ENCODE measurements at places on chromosomes 5 and 9. TPM values are rescaled to one million over a fixed set of nuclear protein-coding genes. Genes with fewer than 3 reads are reported as not detected.
A peak's percentile ranks its signal among the peaks of the same experiment; 100 is the strongest.

PIGO gene
- polyA plus RNA-seq = 37.2 TPM

IFNA2 gene
- not detected for polyA plus RNA-seq

SLC6A7 gene
- polyA plus RNA-seq = 0.13 TPM

SNX30 gene
- polyA plus RNA-seq = 16.2 TPM

CCNI2 gene
- 4.1 TPM for polyA plus RNA-seq

TMED9 gene
- polyA plus RNA-seq = 150 TPM

DDX46 gene
- polyA plus RNA-seq = 93.4 TPM

FGF10 gene
- 10.2 TPM for polyA plus RNA-seq

FOXI1 gene
- polyA plus RNA-seq = 7.6 TPM

- DNase-seq = no peak
These were observed 505 bp downstream of the RPS14 start for GRCh38 chr5:150448952-150449516.

GRCh38 chr5:91266184-91266705 is 116.9 kb downstream of the ARRDC3 start:
- DNase-seq = no peak

- DNase-seq = no peak
These were observed 71.2 kb downstream of the PLAC8L1 start for GRCh38 chr5:146034127-146034526.

GRCh38 chr5:121108725-121109124 is 644.6 kb downstream of the PRR16 start:
- no peak for DNase-seq

DNA sequence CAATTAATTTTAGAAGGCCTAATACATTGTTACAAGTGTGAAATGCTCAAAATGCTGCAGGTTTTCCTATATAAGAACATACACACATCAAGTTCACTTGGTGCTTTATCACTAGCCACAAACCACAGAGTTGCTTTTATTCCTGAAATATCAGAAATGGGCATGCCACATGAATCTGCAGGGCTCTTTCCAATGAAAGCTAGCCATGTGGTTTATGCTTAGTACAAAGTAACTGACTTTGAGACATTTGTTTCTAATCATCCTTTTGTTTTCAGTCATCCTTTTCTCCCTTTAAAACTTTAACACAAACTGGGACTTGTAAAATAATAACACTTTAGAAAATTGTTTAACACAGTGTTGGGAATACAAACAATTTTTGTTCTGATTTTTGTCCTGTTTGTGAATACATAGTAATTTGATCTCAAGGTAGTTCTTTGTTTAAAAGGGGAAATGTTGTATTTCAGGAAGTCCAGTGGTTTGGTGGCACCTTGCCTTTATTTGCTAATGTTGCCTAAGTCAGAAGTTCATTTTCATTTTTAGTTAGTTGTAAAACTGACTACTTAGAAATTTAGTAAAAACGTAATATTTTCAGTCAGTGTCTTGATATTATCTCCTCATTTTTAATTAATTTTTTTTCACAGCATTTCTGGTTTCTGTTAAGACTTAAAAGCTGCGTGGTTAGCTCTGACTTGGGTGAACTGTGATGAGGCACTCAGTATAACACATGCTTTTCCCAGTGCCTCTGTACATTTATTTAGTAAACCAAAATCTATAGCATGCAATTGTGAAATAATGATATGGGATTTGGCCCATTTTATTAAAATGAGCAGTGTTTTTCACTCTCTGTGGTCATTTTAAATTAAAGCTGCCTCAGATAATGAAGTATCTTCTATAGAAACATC is 18.6 kb downstream of the PRDM6 start:
- DNase-seq = no peak

DNA sequence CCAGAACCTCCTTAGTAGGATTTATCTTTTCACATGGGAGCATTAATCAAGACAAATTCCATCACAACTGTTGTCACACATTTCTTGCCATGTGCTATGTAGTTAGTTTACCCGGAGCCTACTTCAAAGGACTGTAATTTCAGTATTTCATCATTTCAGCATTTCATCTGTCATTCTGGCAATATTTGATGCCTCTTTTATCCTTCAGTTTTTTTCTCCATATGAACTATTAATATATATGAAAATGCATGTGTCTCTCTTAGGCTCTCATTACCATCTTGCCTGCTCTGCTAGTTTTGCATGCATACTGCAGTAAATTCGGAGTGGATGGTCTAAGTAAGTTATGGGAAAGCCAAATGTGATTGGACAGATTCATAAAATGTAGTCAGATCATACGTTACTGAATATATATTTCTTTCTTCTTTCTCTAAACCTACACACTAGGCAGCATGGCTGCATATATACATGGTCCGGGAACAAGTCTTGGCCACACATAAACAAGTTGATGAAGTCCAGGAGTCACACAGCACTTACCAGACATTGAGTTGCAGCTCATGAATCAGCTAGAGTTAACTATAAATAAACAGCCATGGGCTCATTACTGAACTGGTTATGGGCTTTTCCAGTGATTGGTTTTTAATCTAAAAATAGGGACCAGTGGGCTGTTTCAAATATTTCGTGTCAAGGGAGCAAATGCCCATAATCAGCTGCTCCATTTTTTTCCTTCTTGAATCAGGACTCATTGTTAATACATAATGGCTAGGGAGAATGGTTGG is 46.6 kb downstream of the SPATA31D1 start:
- no peak for DNase-seq

GRCh38 chr9:133585481-133586351 is 23.5 kb downstream of the FAM163B start:
- no peak for DNase-seq

GRCh38 chr5:181223729-181224389 is 778 bp downstream of the TRIM41 start:
- no peak for DNase-seq

DNA sequence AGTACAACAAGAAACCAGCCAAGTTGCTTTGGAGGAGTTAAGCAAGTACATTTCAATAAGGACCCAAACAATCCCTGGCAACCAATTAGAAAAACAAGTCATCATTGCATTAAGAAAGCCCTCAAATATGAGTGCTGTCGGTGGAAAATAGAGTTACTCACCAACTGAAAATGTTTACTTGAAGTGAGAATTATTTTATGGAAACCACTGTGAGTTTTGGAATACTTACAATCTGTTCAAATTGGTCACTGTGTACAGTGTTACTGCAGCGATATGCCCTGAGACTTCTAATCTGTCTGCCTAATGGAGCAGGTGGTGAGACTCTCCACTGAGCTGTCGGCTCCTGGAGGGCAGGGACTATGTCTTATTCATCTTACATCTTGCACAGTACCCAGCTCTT is 1073.2 kb upstream of the DMAC1 start:
- DNase-seq = no peak

GRCh38 chr9:99076030-99076429 is 28.9 kb upstream of the TGFBR1 start:
- DNase-seq = no peak

GRCh38 chr9:221989-222776 is 7.5 kb downstream of the DOCK8 start:
- DNase-seq = no peak

DNA sequence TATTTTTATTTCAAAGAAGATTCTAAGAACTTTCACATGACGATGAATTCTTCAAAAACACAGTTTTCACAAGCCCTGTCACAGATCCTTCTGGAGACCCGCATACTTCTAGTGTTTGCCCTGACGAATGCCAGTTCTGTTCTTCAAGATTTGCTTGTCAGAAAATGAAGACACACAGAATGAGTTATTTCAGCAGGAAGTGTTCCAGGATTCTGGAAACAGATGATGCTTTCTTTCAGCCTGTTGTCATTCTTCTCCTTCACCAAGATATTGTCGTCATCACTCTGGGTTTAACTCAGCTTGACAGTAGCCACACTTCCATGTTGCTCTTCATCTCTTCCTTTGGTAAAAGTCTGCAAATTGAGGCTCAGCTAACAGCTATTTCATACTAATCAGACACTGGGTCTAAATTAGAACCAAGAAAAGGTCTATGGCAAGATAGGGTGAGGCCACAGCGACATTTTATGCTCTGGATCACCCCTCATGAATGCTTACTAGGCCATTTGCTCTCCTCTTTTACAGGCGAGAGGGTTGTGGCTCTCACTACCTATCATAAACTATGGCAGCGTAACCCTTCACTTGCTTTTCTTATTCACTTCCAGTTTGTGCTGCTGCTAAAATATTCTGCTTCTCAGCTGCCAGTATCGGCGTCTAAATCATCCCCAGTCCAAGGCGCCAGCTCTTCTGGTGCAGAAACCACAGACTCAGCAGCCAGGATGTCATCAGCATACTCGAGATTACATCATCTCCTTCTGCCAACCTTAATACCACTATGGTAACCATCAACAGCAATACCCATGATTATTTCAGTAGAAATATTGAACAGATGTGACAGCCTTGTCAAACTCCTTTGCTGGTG is 159.6 kb upstream of the TBCA start:
- no peak for DNase-seq

- no peak for DNase-seq
These were observed 131.3 kb upstream of the CCDC180 start for GRCh38 chr9:97176206-97176605.

DNA sequence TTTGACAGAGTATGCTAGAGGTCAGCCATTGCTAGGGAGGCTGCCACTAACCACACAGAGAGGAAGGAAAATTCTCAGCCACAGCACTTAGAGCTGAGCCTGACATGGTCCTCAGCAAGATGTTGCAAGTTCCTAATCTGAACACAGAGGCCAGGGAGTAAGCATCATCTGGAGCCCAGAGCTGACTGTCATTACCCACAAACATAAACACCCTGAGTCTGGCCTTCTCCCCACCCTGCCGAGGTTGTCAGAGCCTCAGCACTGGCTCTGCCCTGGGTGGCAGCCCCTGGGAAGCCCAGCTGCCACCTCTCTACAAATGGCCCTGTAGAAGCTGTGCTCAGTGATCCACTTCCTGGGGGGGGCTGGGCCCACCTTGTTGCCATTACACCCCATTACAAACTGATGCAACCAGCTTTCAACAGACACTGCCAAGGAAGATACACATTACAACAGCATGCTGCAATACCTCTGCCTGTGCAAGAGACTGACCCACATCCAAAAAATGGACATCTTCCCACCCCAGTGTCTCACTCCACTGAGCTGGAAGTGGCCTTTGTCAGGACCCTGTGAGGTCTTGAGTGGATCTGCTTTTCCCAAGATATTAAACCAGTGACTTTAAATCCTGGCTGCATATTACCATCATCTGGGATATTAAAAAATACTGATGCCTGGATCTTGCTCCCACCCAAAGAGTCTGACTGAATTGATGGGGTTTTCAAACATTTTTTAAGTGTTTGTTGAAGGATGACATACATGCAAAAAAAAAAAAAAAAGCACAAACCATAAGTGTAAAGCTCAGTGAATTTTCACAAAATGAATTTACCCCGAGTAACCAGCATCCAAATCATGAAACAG is 33.0 kb downstream of the IRF1 start:
- no peak for DNase-seq

- DNase-seq = no peak
These were observed 83.1 kb downstream of the COL27A1 start for GRCh38 chr9:114238472-114238871.

DNA sequence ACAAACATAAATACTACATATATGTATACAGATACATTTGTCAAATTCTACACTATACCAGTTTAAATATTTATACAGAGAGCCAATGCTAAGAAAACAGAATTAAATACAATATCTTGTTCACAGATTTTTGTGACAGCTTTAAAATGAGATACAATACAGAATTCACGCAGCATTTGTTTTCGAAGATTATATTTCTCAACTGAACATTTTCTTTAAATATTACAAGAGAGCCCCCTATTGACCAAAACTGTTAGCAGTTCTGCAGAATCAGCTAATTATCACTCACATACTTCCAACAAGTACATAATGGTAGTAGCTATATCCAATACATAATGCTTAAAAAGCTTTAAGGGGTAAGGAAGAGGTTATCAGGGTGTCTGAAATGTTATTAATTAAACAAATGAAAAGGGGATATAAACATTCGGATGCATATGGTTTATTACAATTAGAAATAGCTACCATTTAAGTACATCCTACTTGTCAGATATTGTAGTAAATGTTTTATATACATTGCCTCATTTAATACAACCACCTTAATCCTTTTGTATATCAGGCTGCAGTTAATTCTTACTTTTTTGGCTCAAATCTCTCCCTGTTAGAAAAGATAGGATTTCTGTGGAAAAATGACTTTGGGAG is 31.7 kb downstream of the ZDHHC21 start:
- peak; percentile 5 for DNase-seq
